ENCODE measurements at places on chromosomes 4 and X.

DNA sequence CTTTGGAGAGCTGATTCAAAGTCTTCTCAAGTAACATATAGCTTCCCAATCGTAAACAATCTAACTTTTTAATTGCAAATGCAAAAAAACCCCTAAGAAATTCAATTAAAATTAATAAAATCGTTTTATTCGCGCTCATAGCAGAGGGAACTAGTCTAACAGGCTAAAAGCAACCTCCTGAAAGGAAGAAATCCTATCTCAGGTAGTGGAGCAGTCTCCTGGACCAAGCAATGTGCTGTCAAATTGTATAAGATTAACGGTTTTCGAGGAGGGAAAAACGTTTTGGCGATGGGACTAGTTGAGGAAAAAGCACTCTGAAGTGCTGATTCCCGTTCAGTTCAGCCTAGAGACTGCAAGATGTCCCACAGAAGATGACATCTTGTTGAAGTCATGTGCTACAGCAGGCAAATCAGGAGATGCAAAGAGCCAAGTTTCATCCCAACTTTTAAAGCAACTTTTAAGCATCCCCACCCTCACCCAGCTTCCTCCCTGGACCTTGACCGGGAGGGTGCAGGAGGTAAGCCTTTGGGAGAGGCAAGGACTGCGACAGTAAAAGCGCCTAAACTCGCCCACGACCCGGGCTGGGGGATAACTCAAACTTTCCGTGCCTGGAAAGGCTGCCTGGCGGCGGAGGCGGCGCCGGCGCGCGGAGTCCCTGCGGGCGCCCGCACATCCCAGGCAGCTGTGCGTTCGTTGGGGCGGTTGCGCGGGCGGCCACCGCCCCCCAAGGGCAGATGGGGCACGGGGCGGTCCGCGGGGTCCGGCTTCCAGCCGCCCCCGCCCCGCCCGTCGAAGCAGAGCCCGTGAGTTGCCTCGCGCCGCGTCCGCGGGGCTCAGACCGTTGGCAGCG, 784 bp downstream of the MAP7D3 start:
- no peak for DNase-seq

- no peak for DNase-seq
Measured at GRCh38 chr4:2472187-2472586, 3.3 kb downstream of the RNF4 start.

- DNase-seq, result no peak
Measured at GRCh38 chr4:142544039-142544438, 302.1 kb downstream of the INPP4B start.

- no peak for DNase-seq
Measured at GRCh38 chrX:41720125-41720779, 3.7 kb upstream of the GPR82 start.

DNA sequence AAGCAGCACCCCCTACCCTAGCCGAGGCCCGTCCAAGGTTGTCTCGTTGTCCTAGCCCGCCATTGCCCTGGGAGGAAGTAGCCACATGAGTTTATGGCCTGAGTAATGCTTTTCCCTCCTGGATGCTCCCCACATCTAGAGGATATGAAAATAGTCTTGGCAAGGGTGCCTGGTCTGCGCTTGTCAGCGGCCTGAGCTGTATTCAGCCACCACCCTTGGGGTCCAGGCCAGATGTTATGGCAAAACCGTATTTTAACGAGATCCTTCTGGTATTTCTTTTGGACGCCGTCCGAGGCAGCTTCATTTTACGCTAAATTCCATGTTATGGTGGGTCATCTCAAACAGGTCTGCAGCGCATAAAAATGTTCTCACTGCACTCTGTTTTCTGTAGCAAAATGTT, 89.3 kb downstream of the GPR143 start:
- DNase-seq, result no peak

DNA sequence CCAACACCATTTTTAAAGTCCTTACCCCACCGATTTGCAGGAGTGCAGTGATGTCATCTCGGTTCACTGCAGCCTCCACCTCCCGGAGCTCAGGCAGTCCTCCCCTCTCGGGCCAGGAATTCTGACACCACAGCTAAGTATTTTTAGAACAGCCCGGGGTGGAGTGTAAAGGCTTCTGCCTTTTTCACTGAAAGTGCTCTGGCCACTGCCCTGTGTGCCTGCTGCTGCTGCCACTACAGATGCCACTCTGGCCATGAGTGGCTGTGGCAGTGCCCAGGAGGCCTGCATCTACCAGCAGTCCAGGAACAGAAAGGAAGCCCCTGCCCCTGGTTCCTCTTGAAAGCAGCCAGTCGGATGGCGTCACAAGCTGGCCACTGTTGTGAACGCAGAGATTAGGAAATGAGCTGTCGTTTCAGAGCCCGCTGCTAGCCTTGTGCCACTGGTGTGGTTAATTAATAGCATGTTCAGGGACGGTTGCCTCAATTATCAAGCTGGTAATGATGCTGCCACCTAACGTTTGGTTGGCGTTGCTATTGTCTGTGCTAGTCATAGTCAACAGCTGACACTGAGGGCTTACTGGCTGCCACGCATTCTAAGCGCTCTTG, 23.6 kb upstream of the TBC1D14 start:
- no peak for DNase-seq

All from neuronal stem cell (in vitro differentiated cells).